ENCODE measurements at places on chromosomes 3 and 15.

DNA sequence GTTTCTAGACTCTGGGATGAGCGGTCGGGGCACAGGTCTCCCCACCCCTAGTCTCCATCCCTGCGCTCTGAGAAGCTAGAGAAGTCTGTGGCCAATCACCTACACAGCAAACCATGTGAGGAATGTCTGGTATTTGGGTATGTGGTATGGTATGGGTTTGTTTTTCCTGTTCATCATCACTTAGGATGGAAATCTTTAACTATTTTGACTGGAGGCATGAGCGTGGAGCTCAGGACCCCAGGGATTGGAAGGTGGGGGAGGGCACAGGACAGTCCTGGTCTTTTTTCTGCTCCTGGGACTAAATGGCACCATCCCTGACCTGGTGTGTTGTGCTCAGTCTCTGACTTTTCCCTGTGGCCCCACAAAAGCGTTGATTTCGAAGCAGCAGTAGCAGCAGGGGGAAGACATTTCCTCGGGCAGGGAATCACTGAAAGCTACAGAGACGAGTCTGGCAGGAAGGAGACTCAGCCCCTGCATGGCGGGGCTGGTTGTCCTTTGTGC, 191.7 kb upstream of the TPM1 start:
- no peak for DNase-seq

DNA sequence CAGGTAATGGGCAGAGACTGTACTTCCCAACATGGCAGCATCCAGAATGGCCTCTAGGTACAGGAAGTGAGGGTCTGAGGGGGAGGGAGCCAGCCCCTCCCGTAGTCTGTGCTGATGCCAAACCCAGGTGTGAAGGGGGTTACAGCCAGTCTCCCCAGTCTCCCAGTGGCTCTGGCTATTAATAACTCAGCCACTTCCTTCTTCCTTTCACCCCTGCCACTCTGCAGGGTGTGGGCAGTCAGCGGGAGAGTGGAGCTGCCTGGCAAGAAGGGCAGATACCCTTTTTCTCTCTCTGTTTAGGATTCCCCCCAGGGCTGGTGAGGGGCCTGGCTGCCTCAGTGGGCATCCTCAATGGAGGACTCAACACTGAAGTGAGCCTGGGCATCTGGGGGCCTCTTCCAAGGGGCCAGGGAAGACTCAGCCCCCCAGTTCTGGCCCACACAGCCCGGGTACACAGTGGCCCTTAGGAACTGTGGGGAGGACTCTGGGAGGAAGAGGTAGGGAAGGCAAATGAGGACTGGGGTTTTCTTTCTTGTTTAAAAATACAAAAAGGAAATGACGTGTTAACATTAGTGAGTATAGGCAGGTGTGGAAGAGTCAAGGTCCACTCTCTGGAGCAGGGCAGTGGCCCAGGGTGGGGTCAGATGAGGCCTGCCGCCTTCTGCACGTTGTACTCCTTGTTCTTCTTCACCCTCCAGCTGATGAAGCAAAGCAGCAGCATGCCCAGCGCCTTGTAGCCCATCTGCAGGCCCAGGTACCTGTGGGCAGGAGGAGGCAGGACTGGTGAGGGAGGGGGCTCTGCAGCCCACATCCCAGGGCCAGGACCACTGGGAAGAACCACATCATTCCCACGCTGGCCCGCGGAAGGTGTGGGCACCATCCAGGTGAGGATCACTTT, 38.6 kb upstream of the RAB6B start:
- DNase-seq, result no peak

GRCh38 chr3:94587291-94587690, 524.4 kb downstream of the NSUN3 start:
- DNase-seq, result no peak

DNA sequence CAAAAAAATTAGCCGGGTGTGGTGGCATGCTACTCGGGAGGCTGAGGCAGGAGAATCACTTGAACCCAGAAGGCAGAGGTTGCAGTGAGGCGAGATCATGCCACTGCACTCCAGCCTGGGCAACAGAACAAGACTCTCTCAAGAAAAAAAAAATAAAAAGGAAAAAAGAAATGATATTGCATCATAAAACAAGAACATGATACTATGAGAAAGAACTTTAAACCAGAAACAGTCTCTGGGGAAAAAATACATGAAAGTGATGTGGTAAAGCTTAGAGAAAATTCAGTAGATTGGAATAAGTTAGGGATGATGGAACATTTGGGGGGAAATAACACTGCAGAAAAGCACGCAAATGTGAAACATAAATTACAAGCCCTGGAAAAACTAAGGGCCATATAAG, 54.7 kb downstream of the CRYGS start:
- no peak for DNase-seq

- DNase-seq, result no peak
These were observed 54.0 kb downstream of the TCF12 start for GRCh38 chr15:56972426-56972825.

DNA sequence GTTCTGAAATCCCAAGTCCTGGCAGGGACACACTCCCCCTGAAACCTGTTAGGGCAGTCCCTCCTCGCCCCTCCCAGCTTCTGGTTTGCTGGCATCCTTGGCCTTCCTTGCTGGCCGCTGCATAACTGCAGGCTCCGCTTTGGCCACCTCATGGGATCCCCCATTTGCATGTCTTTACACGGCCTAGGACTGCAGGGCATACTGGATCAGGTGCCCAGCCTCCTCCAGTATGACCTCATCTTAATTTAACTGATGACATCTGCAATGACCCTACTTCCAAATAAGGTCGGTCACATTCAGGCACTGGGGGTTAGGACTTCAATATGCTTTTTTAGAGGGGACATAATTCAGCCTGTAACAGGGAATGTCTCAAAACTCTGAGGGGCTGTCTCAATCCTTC, 173.3 kb downstream of the RAB11A start:
- DNase-seq, result no peak

DNA sequence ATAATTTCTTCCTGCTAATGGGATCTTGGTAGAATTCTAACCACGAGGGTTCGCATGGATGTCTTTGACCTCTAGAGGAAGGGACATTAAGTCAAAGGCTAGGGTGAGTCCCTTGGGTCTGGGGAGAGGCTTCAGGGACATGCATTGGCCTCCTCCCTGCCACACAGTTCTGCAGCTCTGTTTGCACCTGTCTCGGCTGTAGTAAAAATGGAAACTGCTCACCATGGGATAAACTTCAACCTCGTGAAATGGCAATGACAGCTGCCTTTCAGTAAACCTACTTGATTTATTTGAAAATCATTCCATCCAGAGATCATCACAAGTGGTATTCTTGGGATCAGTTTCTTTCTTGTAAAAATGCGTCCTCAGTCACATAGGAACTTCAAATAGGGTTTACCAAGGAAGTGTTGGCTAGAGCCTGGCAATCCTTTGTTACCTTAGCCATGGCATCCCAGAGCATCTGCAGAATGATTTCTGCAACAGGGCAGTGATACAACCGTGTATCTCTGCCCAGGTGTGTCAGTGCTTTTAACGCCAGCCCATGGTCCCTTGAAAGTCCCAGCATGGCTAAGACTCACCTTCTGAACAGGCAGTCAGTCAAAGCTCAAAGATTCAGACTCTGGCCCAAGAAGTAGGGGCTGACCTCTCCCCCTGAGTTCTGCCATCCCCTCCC, 14.0 kb upstream of the LRTM1 start:
- DNase-seq, result no peak

DNA sequence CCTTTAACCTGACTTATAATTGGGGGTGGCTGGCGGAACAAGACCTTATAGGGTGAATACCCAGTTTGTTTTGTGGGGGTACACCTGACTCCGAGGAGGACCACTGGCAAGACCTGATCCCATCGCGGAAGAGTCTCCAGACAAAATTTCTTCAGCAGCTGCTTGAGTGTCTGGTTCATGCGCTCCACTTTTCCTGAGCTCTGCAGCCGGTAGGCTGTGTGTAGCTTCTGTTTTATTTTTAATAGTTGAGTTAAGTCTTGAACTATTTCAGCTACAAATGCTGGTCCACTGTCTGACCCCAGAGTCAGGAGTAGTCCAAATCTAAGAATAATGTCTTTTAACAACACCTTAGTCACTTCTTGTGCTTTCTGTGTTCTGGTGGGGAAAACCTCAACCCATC, 21.2 kb upstream of the NOX5 start:
- DNase-seq, result no peak

Measured in stimulated activated CD8-positive, alpha-beta memory T cell treated with anti-CD3 and anti-CD28 coated beads, Interleukin-4, amount 100 ng/mL, for 1 hour (primary cell).